Lower lobe of right lung (tissue), 2 donors: ENCODE measurements at places on chromosomes 4 and X. TPM values are rescaled to one million over a fixed set of nuclear protein-coding genes. Genes with fewer than 3 reads are reported as not detected.

CFAP99 gene
- 4.3 TPM for total RNA-seq

RNF128 gene
- total RNA-seq, result 15.4 TPM

CXCL1 gene
- total RNA-seq, result 7.0 TPM

PYURF gene
- 57.6 TPM for total RNA-seq

- no peak for DNase-seq
Observed at GRCh38 chr4:2082627-2083026, 23.5 kb downstream of the NAT8L start.

- no peak for DNase-seq
Observed at GRCh38 chr4:252065-252601, 53.1 kb downstream of the ZNF732 start.

GRCh38 chr4:100881283-100881682 lies 363.5 kb upstream of the EMCN start:
- no peak for DNase-seq

GRCh38 chr4:112196461-112196860 lies 35.1 kb upstream of the AP1AR start:
- DNase-seq, result no peak

DNA sequence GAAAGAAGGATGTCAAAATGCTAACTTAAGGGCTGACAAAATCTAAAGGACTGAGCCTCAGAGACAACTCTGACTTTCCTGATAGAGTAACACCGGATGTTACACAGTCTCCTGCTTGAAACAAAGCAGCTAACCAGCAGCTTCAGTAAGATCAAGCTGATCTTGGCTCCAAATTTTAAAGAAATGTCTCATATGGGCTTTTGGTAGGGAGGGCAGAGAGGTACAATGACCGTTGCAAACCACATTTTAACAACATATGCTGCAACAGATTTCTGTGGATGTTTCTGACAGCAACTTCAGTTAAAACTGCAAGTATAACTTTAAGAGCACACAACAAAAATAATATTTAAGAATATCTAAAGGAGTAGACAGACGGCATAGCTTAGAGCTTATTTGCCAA lies 9.1 kb downstream of the RPGR start:
- no peak for DNase-seq

GRCh38 chrX:137387646-137388045 lies 178.3 kb upstream of the ZIC3 start:
- DNase-seq, result no peak

GRCh38 chr4:8286719-8287342 lies 17.3 kb downstream of the HTRA3 start:
- DNase-seq, result no peak

DNA sequence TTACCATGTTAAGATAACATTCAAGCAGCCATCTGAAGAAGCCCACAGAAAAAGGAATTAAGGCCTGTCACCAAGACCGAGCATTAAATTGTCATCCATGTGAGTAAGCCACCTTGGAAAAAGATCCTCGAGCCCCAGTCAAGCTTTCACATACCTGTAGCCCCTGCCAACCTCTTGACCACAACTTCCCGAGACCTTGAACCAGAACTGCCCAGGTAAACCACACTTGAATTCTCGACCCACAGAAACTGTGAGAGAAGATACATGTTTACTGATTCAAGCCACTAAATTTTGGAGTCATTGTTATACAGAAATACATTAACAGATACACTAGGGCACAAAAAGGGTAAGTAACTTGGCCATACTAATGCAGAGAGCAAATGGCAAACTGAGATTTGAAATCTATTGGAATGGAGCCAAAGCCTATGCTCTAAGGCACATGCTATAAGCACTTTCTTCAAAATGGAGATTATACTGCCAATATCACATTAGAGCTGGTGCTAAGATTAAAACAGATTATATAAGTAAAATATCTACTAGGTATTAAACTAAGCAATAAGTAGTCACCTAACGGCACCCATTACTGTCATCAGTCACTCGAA lies 49.5 kb downstream of the FAM13A start:
- no peak for DNase-seq

GRCh38 chrX:128759745-128760144 lies 707.5 kb upstream of the ACTRT1 start:
- no peak for DNase-seq

GRCh38 chr4:122906859-122907305 lies 15.5 kb downstream of the NUDT6 start:
- DNase-seq, result no peak

DNA sequence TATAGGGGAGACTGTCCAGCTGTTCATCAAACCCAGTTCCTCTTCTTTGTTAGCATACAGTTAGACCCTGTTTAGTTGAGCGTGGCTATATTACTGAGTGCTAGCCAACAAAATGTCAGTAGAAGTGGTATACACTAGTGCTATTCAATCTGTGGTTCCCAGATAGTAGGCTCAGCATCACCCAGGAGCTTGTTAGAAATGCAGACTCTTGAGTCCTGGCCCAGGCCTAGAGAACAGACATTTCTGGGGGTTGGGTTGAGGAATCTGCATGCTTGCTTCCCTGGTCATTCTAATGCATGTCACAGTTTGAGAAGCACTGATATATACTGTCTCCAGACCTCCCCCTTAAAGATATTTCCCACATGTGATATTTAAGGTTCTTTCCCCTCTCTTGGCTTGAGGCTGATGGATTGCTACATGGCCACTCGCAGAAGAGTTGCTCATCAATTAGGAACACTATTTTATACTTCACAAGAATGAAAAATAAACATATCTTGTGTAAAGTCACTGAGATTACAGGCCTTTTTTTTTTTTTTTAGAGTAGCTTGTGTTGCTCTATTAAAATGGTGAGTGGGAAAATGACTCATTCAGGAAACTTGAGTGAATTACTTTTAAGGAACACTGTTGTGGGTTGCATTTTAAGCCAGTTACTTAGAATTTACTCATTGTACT lies 289.0 kb downstream of the STIM2 start:
- no peak for DNase-seq

DNA sequence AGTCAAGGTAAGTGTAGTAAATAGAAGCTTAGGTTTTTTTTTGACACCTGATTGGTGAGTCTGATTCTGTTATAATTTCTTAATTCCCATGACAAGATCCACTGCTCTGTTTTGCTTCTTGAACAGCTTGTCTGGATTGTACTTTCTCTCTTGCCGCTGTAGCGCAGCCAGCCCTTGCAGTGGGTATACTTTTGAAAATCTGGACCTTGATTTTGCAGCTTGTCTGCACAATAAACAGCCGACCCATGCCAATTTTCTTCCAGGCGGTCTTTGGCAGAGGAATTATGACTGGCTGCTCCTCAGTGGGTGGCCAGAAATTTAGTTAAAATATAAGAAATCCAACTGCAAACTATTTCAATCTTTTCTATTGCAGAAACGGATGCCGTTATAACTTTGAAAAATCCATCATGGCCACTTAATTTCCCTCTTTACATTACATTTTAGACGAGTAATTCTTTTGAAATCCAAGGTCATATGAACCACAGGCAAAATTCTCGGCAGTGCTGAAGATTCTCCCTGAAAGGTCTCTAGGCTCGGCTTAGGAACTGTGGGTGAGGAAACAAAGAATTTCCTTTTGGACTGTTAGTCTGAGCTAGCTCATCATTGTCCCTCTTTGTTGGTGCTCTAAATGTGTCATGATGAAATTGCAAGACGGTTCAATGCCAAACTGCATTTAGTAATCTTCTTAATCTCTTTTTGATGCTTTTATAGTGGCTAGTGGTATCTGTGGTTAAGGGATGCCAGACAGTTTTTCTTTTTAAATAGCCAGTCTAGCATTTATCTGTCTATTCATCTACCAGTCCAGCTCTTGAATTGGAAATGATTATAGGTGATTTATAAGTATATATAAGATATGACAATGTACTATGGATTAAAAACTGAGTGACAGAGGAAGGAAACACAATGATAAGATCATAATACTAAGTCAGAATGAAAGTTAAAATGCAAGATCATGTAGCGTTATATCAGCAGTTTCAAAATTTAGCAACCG lies 31.5 kb upstream of the PTTG2 start:
- no peak for DNase-seq

DNA sequence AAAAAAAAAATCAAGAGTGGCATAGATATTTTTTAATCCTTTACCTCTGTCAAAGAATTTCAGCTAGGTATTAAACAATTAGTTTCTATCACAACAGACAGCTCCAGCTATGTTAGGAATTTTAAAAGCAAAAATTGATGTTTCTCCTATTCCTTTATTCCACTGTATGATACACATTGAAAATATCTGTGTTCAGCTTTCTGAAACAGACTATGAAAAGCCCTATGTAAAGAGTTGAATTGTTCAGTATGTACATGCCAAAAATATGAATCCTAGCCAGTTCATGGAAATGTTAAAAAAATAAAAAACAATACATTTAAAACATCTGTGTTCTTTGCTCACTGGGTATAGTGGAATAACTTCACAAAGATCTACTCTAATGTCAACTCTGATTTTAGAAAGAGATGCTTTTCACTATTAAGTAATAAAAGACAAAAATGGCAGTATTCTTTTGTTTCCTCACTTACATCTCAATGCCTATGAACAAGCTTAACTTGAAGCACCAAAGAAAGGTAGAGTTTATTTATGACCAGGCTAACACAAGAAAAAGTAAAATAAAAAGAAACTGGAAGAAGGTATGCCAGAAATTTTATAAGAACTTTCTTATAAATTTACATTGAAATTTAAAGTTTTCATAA lies 32.1 kb downstream of the FBXW7 start:
- DNase-seq, result no peak
